ENCODE measurements at places on chromosomes 16 and 17.

GRCh38 chr17:6669479-6670212, 18.1 kb downstream of the C17orf100 start:
- no peak for DNase-seq

DNA sequence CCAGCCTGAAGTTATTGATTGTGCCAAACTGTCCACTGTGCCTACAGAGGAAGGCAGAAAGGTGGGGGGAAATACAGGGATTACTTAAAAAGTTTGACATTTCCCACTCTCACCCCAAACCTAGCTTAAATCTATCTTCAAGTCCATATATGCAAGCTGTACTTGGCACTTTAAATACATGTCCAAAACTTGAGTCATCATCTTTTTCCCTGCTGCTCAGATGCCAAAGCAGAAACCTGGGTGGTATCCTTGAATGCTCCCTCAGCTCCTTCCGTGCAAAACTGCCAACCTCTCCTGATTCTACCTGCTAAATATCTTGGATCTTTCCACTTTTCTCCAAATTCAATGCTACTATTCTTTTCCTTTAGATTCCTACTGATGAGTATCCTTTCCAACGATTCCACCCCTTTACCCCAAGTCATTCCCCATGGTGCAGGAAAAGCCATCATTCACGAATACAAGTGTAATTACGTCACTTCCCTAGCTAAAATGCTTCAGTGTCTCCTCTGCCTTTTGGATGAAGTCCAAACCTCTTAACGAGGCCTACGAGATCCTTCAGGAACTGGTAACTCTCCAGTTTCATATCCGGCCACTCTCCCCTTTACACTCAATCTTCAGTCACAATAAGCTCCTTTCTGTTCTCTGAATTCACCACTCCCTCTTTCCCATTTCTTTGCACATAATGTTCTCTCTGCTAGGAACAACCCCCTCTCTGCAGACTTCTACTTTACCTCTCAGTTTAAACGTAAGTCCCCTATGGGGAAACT, 9.3 kb downstream of the BECN1 start:
- DNase-seq = no peak

GRCh38 chr16:1283296-1283695, 26.1 kb upstream of the UBE2I start:
- DNase-seq = no peak

GRCh38 chr17:59287452-59287851, 44.0 kb upstream of the YPEL2 start:
- DNase-seq = no peak
